Natural killer cell treated with Interleukin-12 subunit alpha and Interleukin-12 subunit beta and Interleukin-15 and Interleukin-18, amount 100 ng/mL, for 72 hours (primary cell): ENCODE measurements at places on chromosomes 3 and 15.

DNA sequence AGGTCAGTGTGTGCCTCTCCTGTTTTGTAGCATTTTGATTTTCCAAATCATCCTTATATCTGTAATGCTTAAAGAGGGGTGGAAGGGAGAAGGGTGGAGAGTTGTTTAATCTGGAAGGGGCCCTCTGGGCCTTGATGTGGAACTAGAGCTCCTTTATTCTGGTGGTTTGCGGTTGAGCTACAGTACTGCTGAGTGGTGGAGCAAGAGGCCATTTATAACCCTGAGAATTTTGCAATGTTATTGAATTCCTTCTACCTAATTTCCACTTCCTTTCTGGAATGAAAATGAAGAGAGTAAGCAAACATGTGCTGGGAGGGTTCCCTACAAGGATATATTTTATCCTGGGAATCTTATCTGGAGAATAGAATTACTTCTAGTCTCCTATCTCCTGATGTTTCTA, 35.3 kb upstream of the TUBGCP5 start:
- DNase-seq = no peak

DNA sequence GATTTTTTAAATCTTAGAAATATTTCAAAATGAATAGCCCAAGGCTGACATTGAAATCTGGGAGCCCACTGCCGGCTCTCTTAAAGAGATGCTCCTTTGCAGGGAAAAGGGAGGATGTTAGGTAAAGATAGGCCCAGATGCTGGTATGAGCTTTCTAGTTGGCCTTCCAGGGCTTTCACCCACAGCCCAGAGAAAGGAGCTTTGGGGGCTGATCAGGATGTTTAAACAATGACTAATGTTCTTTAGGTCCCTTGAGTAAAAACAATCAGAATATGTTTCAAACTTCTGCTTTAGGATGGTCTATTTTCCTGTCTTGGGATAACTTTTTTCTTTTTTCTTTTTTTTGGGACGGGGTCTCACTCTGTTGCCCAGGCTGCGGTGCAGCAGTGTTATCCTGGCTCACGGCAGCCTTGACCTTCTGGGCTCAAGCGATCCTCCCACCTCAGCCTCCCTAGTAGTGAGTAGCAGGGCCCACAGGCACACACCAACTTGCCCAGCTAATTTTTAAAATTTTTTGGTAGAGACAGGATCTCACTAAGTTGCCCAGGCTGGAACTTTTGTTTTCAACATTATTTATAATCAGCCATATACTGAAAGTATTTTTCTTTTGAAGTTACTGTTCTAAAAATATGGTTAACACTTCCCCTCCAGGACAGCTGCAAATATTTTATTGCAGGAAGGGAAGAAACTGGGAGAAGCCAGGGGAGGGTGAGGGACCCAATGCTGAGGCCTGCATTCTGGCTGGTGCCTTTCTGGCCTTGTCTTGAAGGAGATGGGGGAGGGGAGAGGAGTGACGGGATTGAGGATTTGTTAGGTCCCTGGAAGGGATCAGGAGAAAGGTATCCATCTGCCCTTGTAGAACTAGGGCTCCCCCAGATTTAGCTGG, 70.1 kb downstream of the TRAK1 start:
- no peak for DNase-seq

DNA sequence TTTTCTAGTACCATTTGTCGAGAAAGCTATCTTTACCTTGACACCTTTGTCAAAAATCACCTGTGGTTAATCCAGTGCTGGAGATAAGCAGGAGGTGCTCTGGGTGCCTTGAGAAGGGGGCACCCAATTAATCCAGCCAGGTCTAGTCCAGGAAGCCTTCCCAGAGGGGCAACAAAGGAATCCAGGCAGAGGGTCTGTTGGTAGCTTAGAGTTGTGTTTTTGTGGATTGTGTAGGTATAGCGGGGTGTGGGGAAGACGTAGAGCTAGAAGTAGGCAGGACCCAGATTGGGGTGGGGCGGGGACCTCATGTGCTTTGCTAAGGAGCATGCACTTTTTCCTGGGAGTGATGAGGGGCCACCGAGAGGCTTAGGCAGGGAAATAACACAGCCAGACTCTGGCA, 6.0 kb upstream of the PIGZ start:
- no peak for DNase-seq

- DNase-seq = no peak
Measured at GRCh38 chr3:174072675-174073074, 675.1 kb downstream of the NLGN1 start.

DNA sequence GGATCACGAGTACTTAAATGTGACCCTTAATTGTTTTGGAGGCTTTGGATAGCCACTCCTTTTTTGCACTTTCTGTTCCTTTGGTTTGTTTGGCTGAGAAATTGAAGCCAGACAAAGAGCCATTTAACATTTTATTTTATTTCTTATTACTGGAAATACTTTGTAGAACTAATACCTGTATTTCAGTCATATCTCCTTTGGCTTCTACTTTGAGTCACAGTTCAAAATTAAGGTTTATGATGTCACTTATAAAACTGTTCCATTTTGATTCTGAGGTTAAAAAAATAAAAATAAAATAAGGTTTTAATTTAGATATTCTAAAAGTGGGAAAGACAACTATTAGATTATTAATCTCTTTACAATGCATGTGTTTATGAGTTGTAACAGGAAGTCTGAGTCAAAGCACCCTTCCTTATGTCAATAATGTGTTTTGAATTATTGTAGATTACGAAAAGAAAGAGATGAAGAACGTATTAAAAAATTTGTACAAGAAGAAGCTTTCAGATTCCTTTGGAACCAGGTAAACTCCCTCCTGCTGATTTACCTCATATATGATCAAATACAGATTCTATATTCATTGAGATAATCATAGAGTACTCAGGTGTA, 16.9 kb upstream of the NXPE3 start:
- DNase-seq = no peak

GRCh38 chr3:18098960-18099587, 326.1 kb downstream of the SATB1 start:
- DNase-seq = no peak

- no peak for DNase-seq
Measured at GRCh38 chr3:51721062-51721745, 14.3 kb downstream of the GRM2 start.

DNA sequence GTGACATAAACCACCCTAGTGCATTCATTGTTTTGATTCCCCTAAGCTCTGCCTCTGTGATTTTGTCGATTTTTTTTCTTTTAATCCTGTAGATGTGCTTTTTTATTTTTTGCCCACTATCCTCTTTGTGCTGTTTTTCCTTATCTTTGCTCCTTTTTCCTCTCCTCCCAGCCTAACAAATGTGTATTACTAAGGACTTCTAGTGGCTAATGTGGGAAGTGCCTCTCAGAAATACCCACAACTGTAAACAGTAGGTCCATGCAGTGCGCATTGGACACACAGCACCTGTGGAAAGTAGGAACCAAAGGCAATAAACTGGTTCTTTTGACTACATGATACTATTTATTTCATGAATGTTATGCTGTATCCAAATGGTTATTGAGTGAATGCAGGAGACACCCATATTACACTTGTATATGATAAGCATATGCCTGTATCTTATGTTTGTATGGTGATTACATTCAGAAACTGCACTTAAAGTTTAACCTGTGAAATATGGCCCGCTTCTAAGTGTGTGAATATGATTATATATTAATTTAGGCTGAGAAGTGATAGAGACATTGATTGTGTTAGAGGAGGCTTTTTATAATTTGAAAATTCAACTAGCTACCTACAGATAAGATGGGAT, 147.8 kb downstream of the PLCL2 start:
- no peak for DNase-seq
